ENCODE measurements at places on chromosomes 11 and 22.

GRCh38 chr11:45233121-45233803 lies 52.9 kb downstream of the SYT13 start:
- peak; percentile 54 for DNase-seq
- no peaks in the 10 kb centered on the region for H3K36me3 ChIP-seq
- no peaks in the 10 kb centered on the region for H3K27me3 ChIP-seq
- H3K4me3 ChIP-seq, result no peak overlapping the region
- H3K27ac ChIP-seq, result no peak overlapping the region

DNA sequence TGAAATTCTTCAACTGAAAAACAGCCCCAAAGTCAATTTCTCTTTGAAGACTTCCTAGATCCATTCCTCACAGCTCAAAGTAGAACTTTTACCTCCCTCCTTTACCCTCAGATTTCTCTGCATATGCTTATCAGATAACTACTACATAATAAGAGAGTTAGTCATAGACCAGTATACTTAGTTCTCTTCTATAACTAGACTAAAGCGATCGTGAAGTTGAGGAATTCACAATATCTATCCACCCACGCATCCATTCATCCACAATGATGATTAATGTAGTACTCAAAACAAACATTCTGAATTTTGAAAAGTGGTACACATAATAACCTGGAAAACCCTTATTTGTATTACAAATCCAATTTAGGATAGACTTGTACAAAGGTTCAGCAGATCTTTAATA lies 800.9 kb upstream of the TENM4 start:
- no peak overlapping the region for H3K4me3 ChIP-seq
- no peaks in the 10 kb centered on the region for H3K27me3 ChIP-seq
- no peaks in the 10 kb centered on the region for H3K4me1 ChIP-seq
- no peak for DNase-seq
- no peaks in the 10 kb centered on the region for H3K36me3 ChIP-seq

GRCh38 chr22:39132281-39132680 lies 20.2 kb downstream of the CBX7 start:
- no peaks in the 10 kb centered on the region for H3K27me3 ChIP-seq
- H3K4me3 ChIP-seq, result no peak overlapping the region
- no peak for DNase-seq
- no peak overlapping the region for H3K27ac ChIP-seq
- H3K4me1 ChIP-seq, result peaks cover 2% of the 10 kb centered on the region

- DNase-seq, result no peak
- no peaks in the 10 kb centered on the region for H3K4me1 ChIP-seq
- no peaks in the 10 kb centered on the region for H3K27me3 ChIP-seq
- H3K36me3 ChIP-seq, result no peaks in the 10 kb centered on the region
- no peak overlapping the region for H3K27ac ChIP-seq
- H3K4me3 ChIP-seq, result no peak overlapping the region
Measured at GRCh38 chr11:112693781-112694180, 267.4 kb upstream of the NCAM1 start.

DNA sequence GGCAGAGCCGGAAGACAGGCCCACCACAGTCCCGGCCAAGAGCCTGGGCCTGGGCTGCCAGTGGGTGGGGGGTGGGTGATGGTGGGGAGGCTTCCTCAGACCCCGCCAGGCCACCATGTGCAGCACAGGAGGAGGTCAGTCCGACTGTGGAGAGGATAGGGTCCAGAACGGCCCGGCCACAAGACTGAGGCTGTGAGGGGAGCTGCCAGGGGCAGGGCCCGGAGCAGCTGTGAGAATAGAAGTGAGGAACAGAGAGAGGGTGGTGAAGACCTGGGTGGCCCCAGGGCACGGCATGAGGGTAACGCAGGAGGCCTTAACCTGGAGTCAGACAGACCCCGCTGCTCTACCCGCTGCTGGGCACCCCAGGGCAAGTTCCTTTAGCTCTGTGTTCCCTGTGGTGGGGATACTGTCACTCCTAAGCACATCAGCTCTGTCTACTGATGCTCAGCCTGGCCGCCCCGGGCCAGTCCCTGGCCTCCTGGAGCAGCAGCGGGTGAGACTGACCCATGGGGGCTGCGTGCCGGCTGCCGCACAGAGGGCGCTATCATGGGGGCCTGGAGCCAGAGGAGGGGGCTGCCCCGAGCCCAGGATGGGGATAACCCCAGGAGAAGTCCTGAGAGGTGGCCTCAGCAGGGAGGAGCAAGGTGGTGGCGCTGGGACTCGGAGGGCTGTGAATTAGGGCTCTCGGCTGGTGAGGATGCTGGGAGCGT lies 1.7 kb downstream of the FERMT3 start:
- H3K27me3 ChIP-seq, result no peaks in the 10 kb centered on the region
- no peak for DNase-seq
- peaks cover 2% of the 10 kb centered on the region for H3K4me1 ChIP-seq
- H3K4me3 ChIP-seq, result no peak overlapping the region
- no peak overlapping the region for H3K27ac ChIP-seq

DNA sequence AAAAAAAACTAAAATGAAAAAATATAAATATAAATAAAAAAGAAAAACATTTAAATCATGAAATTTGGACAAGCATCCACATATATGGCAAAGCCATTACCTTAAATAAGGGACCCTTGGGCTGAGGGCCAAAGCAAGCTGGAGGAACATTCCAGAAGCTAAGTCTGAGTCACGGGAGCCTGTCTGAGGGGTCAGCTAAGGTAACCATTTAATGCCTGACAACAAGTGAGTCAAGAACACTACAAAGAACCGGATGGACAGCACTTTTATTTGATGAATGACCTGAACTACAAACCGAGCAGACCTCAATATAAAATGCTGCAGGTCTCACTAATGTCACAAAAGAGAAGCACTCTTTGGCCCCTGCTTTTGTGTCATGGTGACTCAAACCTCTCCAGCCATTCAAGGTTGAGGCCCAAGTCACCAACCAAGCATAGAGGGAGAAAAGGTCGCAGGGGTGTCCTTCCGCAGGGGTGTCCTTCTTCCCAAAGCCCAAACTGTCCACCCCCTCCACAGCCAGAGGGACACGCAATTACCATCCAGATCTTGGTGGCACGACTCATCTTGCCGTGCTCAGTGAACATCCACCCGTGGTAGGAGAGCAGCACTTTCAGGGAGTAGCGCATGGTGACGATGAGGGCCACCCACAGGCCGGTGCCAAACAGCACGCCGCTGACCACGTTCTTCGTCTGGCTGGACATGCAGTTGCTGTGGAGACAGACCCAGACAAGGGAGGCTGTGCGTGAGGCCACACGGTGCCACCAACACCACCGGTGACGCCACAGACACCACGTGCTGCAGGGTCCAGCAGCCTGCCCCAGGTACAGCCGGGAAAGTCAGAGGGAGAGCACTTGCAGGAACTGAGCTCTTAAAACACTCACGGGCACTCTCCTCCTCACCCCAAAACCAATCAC lies 34.5 kb downstream of the CPT1A start:
- no peaks in the 10 kb centered on the region for H3K27me3 ChIP-seq
- H3K36me3 ChIP-seq, result no peaks in the 10 kb centered on the region
- no peaks in the 10 kb centered on the region for H3K4me1 ChIP-seq
- no peak overlapping the region for H3K4me3 ChIP-seq
- no peak overlapping the region for H3K27ac ChIP-seq

- peak overlapping the region; percentile 32 for H3K4me3 ChIP-seq
- no peak overlapping the region for H3K27ac ChIP-seq
- no peaks in the 10 kb centered on the region for H3K27me3 ChIP-seq
- H3K36me3 ChIP-seq, result no peaks in the 10 kb centered on the region
- peak; percentile 60 for DNase-seq
Measured at GRCh38 chr11:121655537-121656327, 203.0 kb upstream of the SORL1-AS1 start.

- no peaks in the 10 kb centered on the region for H3K4me1 ChIP-seq
- no peak overlapping the region for H3K4me3 ChIP-seq
- H3K27me3 ChIP-seq, result no peaks in the 10 kb centered on the region
- no peak overlapping the region for H3K27ac ChIP-seq
Measured at GRCh38 chr11:42462558-42463310, 849.1 kb upstream of the API5 start.

- no peak for DNase-seq
- H3K27ac ChIP-seq, result no peak overlapping the region
- H3K4me3 ChIP-seq, result no peak overlapping the region
- no peaks in the 10 kb centered on the region for H3K36me3 ChIP-seq
- peaks cover 1% of the 10 kb centered on the region for H3K4me1 ChIP-seq
Measured at GRCh38 chr11:130808541-130808940, 107.7 kb downstream of the SNX19 start.

- no peaks in the 10 kb centered on the region for H3K4me1 ChIP-seq
- H3K27me3 ChIP-seq, result no peaks in the 10 kb centered on the region
- no peak overlapping the region for H3K27ac ChIP-seq
- no peaks in the 10 kb centered on the region for H3K36me3 ChIP-seq
Measured at GRCh38 chr11:101453682-101454081, 130.1 kb downstream of the TRPC6 start.

- DNase-seq, result no peak
- no peaks in the 10 kb centered on the region for H3K36me3 ChIP-seq
- H3K4me1 ChIP-seq, result no peaks in the 10 kb centered on the region
- H3K27me3 ChIP-seq, result no peaks in the 10 kb centered on the region
Measured at GRCh38 chr22:49323751-49324415, 503.8 kb downstream of the BRD1 start.

- H3K27ac ChIP-seq, result no peak overlapping the region
- no peaks in the 10 kb centered on the region for H3K27me3 ChIP-seq
- peaks cover 1% of the 10 kb centered on the region for H3K4me1 ChIP-seq
Measured at GRCh38 chr22:35899736-35900135, 128.9 kb downstream of the RBFOX2 start.

GRCh38 chr11:119618208-119618909 lies 110.6 kb downstream of the NECTIN1 start:
- H3K36me3 ChIP-seq, result no peaks in the 10 kb centered on the region
- no peaks in the 10 kb centered on the region for H3K27me3 ChIP-seq
- H3K4me1 ChIP-seq, result peaks cover 2% of the 10 kb centered on the region
- no peak for DNase-seq
- H3K4me3 ChIP-seq, result no peak overlapping the region

- no peak for DNase-seq
- H3K4me3 ChIP-seq, result no peak overlapping the region
- H3K27ac ChIP-seq, result no peak overlapping the region
- no peaks in the 10 kb centered on the region for H3K36me3 ChIP-seq
Measured at GRCh38 chr11:46499821-46500220, 94.0 kb downstream of the AMBRA1 start.

GRCh38 chr11:30543066-30543465 lies 43.1 kb downstream of the MPPED2 start:
- H3K27me3 ChIP-seq, result no peaks in the 10 kb centered on the region
- H3K4me3 ChIP-seq, result no peak overlapping the region
- H3K4me1 ChIP-seq, result peaks cover 1% of the 10 kb centered on the region
- H3K27ac ChIP-seq, result no peak overlapping the region

DNA sequence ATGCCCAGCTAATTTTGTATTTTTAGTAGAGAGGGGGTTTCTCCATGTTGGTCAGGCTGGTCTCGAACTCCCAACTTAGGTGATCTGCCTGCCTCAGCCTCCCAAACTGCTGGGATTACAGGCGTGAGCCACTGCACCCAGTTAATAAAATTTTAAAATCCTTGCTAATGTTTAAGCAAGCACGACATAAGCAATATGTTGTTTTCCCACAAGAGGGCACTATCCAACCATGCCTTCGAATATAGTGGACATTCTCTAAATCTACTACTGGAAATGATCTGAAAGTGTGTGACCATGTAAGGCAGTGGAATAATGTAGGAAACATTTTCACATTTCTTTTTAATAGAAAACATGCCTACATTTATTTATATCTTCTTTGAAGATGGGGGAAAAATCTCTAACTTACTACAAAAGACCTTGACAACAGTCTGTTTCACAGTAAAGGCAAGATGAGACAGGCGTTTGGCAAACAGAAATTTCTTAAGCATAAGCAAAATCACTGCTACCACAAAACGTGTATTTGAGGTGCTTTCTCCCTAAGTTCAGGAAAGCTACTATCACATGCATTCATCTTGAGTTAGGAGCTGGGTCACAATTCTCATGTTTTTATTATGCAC lies 38.2 kb downstream of the PITPNB start:
- H3K36me3 ChIP-seq, result no peaks in the 10 kb centered on the region
- H3K27me3 ChIP-seq, result no peaks in the 10 kb centered on the region
- DNase-seq, result peak; percentile 39
- H3K4me3 ChIP-seq, result no peak overlapping the region

DNA sequence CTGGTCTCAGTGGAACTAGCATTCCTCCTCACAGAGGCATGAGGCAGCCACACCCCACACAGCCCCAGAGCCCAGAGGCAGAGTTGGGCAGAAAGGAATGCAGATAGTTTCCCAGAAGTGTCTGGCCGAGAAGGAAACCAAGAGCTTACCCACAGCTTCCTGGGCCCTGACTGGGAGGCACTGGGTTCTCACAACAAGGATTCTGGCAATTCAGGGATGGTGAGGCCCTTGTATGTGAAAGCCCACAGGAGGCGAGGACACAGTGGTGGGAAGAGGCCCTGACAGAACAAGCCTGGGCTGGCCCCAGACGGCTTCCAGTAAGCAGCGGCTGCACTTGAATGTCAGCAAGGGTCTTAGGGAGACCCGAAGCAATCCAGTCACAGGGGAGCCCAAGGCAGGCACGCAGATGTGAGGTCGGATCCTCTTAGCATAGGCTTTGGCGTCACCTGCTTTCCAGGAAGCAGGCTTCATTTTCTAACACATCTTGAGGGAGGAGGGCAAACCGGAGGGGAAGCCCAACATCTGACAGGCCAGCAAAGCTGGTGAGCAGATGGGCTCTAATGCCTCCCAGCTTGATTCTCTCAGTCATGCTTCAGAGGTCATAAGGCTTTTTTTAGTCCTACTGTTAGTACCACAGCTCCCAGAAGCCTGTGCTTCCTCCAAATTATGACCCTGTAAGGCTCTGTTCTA lies 78.3 kb upstream of the AKIP1 start:
- no peak overlapping the region for H3K27ac ChIP-seq
- H3K27me3 ChIP-seq, result no peaks in the 10 kb centered on the region
- H3K4me1 ChIP-seq, result peaks cover 2% of the 10 kb centered on the region
- H3K4me3 ChIP-seq, result no peak overlapping the region

DNA sequence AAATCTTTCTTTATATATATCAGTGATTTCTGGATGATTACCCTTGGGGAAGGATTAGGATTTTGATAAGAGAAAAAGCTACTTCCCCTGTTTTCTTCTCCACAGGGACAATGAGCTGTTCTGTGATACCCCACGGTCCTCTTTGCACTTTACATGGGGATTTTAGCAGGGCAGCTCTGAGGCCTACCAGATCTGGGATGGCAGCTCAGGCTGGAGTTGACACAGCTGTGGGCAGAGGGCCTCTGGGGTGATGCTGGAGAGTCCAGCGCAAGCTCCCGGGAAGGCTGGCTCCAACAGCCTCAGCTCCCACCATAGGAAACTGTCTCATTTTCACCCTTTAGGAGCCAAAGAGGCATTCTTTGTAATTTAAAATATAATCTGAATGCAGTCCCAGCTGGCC lies 383.8 kb upstream of the NARS2 start:
- H3K27ac ChIP-seq, result no peak overlapping the region
- H3K4me3 ChIP-seq, result no peak overlapping the region
- H3K4me1 ChIP-seq, result no peaks in the 10 kb centered on the region
- DNase-seq, result no peak

- no peak overlapping the region for H3K4me3 ChIP-seq
- H3K27ac ChIP-seq, result no peak overlapping the region
- H3K4me1 ChIP-seq, result no peaks in the 10 kb centered on the region
- H3K36me3 ChIP-seq, result no peaks in the 10 kb centered on the region
- no peak for DNase-seq
Measured at GRCh38 chr11:96357794-96358193, 14.8 kb upstream of the MAML2 start.

- H3K4me1 ChIP-seq, result no peaks in the 10 kb centered on the region
- no peaks in the 10 kb centered on the region for H3K27me3 ChIP-seq
- H3K4me3 ChIP-seq, result peak overlapping the region; percentile 82
- no peak for DNase-seq
Measured at GRCh38 chr11:112226831-112227401, 688 bp downstream of the PTS start.

- H3K36me3 ChIP-seq, result no peaks in the 10 kb centered on the region
- H3K27me3 ChIP-seq, result no peaks in the 10 kb centered on the region
Measured at GRCh38 chr11:19552161-19552560, 160.5 kb upstream of the NAV2 start.

GRCh38 chr11:61975638-61976419 lies 8.4 kb upstream of the FTH1 start:
- peaks cover 11% of the 10 kb centered on the region for H3K4me1 ChIP-seq
- H3K27ac ChIP-seq, result no peak overlapping the region
- no peaks in the 10 kb centered on the region for H3K36me3 ChIP-seq
- no peak overlapping the region for H3K4me3 ChIP-seq
